ENCODE measurements at places on chromosomes 11 and 22.

DNA sequence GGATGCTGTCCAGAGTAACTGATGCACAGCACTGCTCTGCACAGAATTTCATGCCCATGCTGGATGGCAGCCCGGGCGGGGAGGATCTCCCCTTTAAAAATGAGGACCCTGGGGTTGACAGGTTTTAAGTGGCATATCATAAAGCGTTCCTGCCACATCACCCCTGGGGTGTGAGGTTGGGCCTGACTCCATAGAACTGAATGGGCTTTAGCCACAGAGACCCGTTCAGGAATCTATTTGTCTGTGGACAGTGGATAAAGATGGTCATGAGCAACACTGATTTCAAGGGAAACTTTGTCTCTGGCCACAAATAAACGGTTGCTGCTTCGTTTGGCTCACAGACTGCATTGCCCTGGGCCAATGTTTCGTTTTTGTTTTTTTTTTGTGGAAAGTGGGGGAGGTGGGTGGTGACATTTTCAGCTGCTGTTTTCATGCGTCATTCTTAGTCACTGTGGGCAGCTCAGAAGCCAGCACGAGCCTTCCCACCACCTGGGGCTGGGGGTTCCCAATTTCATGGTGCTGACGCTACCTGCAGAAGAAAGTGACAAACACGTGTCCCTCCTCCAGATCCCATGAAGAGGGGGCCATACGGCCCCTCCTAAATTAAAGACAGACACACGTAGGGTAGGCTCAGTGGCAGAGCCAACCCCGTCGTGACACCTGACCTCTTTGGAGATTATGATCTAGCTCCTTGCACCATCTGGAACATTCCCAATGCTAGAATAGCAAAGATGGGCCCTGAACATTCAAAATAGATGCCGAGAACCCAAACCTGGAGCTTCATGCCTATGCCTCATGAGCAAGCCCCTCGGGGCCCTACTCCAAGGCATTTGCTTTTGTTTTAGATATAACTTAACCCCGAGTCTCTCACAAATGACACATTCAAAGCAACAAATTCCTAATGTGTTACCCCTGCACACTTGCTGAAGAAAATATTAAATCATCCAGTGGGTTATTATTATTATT, 54.8 kb upstream of the PHF21B start:
- no peak for DNase-seq

DNA sequence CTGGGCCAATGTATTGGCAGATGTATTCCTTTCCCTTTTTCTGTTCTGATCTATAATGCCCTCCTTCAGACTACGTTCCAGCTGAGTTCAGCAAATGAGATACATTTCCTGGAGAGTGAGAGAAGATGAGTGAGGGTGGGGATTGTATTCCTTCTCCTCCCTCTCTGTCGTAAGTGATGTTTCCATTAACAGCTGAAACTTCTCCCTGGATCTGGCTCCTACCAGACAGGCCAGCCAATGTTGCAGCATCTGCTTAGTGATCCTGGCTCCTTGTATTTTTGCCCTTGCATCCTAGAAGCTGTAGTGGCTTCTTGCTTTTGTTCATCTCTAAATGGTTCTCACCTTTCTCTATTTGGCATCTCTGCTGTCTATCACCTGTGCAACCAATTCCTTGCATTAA, 48.2 kb upstream of the MTMR2 start:
- no peak for DNase-seq

DNA sequence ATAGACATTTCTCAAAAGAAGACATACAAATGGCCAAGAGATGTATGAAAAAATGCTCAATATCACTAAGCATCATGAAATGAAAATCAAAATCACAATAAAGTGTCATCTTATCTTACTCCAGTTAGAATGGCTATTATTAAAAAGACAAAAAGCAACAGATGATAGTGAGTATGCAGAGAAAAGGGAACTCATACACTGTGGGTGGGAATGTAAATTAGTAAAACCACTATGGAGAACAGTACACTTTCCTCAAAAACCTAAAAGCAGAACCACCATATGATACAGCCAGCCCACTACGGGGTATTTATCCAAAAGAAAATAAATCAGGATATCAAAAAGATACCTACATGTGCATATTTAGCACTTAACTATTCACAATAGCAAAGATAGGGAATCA, 700.0 kb upstream of the ANO5 start:
- no peak for DNase-seq

- no peak for DNase-seq
Observed at GRCh38 chr11:120326845-120327281, 1.8 kb downstream of the TLCD5 start.

GRCh38 chr11:60743058-60743457, 13.6 kb upstream of the MS4A15 start:
- DNase-seq, result no peak

DNA sequence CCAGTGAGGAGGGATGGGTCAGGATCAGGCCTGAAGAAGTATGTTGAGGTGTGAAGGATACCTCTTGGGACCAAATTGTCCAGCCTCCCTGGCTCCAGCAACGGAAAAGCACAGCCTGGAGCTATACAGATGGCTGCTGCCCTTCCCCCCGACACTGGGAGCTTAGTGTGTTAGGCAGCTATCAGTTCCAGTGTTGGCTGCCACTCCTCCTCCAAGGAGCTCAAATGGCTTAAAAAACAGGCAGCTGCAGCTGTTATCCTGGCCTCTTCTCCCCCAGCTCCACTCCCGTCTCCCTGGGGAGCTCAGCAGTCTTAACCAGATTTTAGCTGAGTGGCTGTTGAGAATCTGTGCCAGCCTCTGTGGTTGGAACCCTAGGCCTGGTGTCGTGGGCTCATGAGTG, 225.0 kb downstream of the JRKL start:
- DNase-seq, result no peak

DNA sequence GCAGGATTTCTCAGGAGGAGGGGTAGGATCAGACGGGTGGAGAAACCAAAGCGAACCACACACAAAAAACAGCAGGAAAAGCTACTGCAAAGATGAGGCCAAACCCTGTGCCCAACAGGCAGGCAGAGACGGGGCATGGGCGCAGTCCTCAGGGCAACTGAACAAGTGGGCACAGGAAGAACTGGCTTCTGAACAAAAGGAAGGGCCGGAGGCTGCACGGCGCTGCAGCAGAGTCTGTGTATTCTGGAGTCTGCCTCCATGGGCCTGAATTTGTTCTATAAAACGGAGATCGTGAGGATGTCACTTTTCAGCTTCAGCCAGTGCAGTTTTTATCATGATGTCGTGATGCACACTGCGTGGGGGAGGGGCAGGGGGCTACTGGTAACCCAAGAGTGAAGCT, 1026.0 kb downstream of the TBC1D22A start:
- no peak for DNase-seq

GRCh38 chr11:130740819-130741218, 175.5 kb downstream of the SNX19 start:
- DNase-seq, result no peak

DNA sequence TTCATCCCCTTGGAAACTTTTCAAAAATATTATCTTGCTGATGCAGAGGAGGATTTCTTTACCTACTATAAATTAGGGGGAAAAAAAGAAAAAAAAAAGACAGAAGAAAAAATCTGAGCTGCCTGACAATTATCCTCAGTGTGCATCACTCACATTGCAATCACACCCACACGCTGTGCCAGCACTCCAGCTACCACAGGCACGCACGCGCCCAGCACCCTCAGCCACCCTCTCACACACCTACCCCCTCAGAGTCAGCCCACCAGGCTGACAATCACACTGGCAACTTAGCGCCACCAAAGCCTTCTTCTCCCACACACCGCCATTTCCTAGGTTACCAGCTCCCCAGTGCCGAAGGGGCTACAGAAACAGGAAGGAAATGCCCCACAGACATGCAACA, 236.1 kb downstream of the KCNA4 start:
- DNase-seq, result no peak

DNA sequence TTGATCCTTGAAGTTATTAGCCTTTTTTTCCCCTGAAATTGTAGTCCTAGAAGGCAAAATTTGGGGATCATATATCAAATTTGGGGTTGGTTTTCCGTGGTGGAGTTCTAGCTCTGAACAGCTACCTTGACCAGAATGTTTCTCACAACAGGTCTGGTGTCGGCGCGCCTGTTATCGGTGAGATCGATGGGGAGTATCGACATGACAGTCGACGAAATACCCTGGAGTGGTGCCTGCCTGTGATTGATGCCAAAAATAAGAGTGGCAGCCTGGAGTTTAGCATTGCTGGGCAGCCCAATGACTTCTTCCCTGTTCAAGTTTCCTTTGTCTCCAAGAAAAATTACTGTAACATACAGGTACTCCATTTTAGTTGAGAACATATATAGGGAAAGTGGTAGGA, 9.9 kb upstream of the PHLDB1 start:
- DNase-seq, result no peak

- DNase-seq, result no peak
Observed at GRCh38 chr11:67649634-67650510, 658 bp downstream of the ACY3 start.

DNA sequence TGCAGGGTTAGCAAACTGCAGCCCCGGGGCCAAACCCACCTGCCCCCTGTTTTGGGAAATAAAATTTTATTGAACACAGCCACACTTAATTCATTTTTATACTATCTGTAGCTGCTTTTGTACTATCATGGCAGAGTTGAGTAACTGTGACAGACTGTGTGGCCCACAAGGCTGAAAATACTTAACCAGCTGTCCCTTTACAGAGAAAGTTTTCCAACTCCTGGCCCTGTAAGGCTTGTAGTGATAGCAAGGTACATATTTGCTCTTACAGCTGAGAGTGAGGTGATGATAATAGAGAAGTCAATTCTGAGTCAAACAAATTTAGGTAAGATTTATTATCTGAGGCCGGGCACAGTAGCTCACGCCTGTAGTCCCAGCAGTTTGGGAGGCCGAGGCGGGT, 87.4 kb upstream of the SLC6A5 start:
- DNase-seq, result no peak

All from NCI-H1694 treated with DMSO at 0.1 percent for 48 hours (cell line).